ENCODE measurements at places on chromosomes 12 and 14. TPM values are rescaled to one million over a fixed set of nuclear protein-coding genes. Genes with fewer than 3 reads are reported as not detected.

GYS2 gene
- total RNA-seq: not detected

CEBPE gene
- total RNA-seq: not detected

HOXC9 gene
- total RNA-seq: not detected

PTHLH gene
- total RNA-seq: 0.12 TPM

SLC5A8 gene
- not detected for total RNA-seq

PPM1H gene
- 0.49 TPM for total RNA-seq

CSRP2 gene
- total RNA-seq: 26.2 TPM

AVPR1A gene
- total RNA-seq: 6.2 TPM

HRK gene
- not detected for total RNA-seq
